ENCODE measurements at places on chromosomes 12 and 14.

- DNase-seq, result no peak
Measured at GRCh38 chr14:24051789-24052655, at the start of gene CARMIL3. Gene CARMIL3, plus strand, starts transcription at chr14:24052009. Its CDS starts 145 bp downstream, at chr14:24052154.

DNA sequence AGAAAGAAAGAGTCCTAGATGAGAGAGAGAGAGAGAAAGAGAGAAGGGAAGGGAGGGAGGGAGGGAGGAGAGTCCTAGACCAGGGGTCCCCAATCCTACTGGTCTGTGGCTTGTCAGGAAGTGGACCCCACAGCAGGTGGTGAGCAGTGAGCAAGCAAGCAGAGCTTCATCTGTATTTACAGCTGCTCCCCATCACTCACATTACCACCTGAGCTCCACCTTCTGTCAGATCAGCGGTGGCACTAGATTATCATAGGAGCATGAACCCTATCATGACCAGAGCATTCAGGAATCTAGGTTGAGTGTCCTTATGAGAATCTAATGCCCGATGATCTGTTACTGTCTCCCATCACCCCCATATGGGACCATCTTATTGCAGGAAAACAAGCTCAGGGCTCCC lies 39.2 kb upstream of the AMN1 start:
- DNase-seq, result no peak

DNA sequence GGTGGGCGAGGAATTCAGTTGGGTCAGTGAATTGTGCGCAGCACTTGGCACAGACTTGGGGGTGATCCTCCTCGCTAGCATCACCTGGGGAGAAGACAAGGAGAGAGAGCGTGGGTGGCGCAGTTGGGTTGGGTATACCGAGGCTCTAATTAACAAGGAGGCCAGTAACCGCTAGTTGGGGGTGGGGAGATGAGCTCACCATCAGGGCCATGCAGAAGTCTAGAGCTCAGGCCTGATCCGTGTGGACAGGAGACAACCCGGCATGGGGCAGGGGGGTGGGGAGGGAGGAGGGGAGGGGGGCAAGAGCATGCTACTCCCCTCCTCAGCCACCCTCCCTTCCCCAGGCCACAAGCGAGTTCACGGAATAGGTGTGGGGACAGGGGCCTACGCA lies 580 bp downstream of the SALL2 start:
- DNase-seq, result no peak

DNA sequence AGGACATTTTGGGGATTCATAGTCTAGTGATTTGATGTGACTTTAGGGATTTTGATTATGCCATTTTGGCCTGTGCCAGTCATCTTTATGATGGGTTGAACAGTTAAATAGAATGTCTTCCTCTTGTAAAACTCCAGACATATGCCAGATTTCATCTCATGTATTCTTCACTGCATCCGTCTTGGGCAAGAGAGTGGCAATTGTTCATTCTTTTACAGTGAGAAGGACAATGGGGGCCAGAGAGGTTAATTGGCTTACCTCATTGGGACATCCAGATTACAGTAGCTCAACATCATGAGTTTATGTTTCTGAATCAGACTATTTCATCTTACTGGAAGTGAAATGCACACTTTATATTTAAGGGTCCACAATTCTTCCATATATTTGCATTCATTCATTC lies 108.2 kb upstream of the SLC38A2 start:
- no peak for DNase-seq

DNA sequence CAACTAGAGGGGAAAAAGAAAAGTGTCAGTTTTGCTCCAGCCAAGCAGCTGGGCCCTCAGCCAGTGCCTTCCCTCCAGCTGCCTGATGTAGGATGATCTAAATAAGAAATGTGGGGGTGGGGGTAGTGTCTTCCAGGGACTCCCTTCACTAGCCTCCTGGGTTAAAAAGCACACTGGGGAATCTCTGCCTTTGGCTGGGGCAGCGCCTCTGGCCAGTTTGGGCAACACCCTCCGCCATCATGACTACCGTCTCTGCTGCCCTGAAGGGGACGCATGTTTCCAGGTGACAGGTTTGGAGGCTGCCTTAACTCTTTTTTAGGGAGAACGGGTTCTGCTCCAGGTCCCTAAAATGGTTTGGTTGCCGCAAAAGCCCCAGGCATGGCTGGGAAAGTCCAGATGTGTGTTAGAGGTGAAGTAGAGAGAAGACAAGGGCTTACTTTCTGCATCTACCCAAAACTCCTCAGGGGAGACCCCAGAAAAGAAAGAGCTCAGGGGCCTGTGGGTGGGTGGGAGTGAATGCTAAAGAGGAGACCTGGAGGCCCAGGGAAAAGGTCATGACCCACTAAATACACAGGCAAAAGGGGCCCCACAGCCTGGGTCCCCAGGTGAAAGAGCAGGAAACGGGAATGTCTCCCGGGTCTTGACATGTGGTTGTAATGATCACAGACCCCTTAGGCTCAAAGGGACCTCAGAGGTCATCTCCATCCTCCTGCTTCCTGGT lies 132.8 kb upstream of the CCND2 start:
- no peak for DNase-seq

DNA sequence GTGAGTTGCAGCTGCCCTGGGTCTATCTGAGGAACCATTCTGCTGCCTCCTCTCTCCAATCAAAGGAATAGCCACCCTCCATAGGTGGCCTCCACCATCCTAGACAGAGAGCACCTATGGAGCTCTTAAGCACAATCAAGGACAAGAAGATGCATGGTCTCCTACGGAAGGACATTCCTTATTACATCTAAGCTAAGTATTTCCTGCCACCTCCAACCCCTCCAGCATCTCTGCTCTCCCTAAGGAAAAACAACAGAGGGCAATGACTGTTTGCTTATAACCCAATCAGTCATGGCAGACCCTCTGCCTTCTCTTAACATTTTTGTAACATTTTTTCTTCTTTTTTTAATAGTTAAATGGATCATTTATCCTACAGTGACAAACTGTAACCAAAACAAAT lies 14.8 kb upstream of the OR6J1 start:
- no peak for DNase-seq

- DNase-seq, result no peak
Measured at GRCh38 chr12:3200032-3200617, 122.9 kb downstream of the TSPAN9 start.

DNA sequence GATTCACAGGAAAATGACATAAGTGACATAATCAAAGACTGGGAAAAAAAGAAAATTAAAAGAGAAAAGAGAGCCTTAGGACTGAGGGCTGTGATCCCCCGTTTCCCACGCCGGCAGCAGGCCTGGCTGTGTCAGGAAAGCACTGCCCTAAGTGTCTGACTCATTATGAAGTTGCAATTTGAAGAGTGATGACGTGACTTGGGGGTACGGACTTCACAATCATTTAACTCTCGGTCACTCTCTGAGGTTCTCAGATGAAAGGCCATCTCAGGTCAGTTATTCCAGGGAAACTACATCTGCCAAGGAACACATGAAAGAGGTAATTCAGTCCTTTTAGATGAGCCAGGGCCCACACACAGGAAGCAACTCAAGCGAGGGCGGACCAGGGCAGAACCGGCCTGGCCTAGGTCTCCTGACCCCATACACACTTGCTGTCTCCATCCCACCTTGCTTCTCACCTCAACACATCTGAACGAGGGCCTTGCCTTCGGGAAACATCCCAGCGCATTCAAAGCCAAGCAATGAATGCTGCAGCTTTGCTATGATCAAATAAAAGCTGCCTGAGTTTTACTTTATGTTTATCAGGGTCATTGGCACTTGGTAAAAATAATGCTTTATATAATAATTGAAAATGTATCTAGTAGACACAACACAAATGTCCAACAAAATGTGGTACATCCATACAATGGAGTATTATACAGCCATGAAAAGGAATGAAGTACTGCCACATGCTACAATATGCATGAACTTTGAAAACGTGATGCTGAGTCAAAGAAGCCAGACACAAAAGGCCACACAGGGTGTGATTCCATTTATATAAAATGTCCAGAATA lies 2.7 kb downstream of the SSH1 start:
- no peak for DNase-seq

GRCh38 chr14:34081576-34082136 lies 130.8 kb upstream of the EGLN3 start:
- no peak for DNase-seq

DNA sequence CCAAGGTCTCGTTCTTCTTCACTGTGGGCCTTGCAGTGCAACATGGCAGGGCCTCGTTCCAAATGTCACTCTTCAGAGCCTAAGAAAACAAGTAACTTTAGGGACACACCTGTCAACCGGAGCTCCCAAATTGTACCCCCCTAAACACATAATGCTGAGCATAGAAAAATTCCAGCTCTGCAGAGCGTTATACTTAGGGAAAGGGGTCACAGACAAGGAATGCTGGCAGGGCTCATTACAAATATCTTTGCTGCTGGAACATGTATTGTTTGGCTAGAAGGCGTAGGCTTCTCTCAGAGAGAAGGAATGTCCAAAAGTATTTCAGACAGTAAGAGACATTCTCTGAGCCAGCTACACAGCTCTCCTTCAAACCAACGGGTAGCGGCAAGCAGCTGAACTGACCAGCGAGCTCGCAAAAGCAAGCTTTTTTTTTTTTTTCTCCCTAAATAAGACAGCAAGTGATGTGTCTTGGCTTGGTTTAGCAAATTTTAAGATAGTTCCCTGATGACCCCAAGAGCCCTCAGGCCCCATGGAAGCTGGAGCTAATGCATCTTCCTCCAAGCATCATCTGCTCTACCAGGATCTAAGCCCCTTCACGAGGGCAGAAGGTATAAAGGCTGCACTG lies 24.5 kb downstream of the SSH1 start:
- no peak for DNase-seq

GRCh38 chr12:121295746-121296617 lies 527 bp downstream of the CAMKK2 start:
- no peak for DNase-seq
